ENCODE measurements at places on chromosomes 13 and 19.

- peak; percentile 15 for DNase-seq
Measured at GRCh38 chr19:36113894-36114720, 568 bp downstream of the POLR2I start.

GRCh38 chr13:73933795-73934194 lies 200.4 kb downstream of the KLF12 start:
- no peak for DNase-seq

DNA sequence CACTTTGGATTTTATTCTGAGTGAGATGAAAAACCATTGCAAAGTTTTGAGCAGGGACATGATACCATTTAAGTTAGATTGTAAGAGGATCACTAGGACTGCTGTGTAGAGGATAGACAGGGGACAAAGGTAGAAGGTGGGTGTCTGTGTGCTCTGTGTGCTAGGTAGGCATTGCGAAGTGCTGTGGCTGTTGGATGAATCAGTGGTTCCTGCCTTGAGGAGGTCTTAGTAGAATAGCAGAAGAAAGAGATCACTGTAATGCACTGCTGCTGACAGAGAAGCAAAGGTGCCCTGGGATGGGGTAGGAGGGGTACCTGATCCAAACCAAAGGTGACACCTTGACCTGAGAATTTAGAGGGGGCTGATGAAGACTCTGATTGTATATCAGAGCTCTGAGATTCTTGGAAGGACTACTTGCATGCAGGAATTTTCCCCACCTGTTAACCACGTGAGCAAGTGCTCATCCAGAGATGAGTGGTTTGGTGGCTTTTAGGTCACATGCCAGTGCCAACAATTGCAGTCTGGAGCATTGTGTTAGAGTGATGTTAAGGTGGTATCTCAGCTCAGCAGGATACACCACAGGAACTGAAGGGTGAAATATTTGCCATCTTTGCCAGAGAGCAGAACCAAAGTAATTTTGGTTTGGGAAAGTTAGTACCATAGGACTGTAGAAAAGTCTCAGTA lies 10.8 kb downstream of the WASF3 start:
- no peak for DNase-seq

GRCh38 chr13:32203221-32203620 lies 111.9 kb downstream of the ZAR1L start:
- no peak for DNase-seq

DNA sequence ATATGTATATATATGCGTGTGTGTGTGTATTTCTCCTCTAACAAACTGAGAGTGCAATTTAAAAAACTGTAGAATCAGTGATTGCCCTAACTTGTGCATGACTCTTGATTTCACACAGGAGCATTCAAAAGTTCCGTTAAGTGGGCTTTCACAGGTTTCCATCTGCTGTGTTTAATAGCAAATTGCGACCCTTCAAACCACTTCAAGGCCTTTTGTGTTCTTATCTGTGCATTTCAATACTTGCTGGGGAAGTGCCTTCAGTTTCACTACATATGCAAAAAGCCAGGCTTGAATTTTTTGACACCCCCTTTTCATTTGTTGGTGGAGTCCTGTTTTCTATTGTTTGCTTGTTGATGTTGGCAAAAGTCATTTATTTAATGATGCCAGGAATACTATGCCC lies 158.0 kb downstream of the TM9SF2 start:
- DNase-seq, result no peak

DNA sequence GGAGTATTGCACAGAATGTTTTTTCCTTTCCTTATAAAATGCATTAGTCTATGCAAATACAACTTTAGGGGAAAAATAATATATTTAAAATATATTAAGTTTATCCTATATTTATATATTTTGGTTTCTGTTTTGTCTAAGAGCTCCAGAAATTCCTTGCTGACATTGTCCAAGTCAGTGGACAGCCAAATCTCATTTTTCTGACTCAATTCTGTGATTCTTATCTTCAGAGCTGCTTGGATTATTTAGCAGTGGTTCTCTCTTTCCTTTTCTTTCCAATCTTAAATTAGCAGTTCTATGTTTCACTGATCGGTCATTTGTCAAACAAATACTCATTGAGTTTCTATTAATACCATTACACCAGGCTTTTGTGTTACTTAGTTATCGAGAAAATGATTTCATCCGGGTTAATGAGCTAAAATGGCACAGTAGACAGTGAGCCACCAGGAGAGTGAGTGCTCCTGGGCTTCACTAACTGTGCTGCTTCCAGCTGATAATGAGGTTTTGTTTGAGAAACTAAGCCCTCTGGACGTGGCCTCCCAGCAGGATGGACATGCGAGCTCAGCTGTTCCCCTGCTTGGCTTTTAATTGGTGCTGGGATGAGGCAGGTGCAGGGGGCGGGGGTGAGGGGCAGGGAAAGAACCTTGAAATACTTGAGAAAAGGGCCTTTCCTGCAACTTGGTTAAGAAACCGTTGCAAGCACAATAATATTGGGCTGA lies 44.0 kb downstream of the ATP11A start:
- DNase-seq, result no peak

DNA sequence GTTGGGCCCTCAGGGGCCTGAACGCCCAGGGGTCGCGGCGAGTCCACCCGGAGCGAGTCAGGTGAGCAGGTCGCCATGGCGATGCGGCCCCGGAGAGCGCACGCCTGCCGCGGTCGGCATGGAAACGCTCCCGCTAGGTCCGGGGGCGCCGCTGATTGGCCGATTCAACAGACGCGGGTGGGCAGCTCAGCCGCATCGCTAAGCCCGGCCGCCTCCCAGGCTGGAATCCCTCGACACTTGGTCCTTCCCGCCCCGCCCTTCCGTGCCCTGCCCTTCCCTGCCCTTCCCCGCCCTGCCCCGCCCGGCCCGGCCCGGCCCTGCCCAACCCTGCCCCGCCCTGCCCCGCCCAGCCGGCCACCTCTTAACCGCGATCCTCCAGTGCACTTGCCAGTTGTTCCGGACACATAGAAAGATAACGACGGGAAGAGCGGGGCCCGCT lies at the start of gene CCNA1:
Gene CCNA1, plus strand, starts transcription at position 390 of the 439 bp plus-strand sequence. CDS start 562 bp downstream, outside the sequence.
- no peak for DNase-seq

- DNase-seq, result no peak
Measured at GRCh38 chr13:35256459-35257148, 219.9 kb downstream of the MAB21L1 start.

DNA sequence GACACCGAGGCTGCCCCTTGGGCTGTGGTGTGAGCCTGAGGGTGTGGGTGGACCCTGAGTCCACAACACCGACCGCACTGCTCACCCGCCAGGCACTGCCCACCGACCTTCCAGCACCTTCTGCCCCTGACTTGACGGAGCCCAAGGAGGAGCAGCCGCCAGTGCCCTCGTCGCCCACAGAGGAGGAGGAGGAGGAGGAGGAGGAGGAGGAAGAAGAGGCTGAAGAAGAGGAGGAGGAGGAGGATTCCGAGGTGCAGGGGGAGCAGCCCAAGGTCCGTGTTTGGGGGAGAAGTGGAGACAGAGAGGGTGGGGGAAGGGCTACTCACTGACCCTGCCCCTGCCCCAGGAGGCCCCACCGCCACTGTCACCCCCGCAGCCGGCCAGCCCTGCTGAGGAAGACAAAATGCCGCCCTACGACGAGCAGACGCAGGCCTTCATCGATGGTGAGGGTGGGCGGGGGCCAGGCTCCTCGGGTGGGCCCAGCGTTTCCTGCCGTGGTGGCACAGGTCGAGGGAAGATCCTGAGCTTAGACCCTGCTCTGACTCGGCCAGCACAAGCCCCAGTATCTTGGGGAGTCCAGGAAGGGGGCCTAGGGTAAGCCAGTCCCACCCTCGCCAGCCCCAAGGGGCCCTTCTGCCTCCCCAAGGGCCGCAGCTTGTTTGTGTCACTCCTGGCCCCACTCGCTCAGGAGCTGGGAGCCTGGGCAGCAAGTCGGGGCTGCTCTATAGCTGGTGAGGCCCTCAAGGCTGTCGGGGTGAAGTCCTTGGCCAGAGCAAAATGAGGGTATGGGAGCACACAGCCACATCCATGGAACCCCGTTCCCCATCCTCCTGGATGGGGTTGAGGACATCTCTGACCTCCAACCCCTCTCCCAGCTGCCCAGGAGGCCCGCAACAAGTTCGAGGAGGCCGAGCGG lies 12.2 kb downstream of the PRKCSH start:
- no peak for DNase-seq

DNA sequence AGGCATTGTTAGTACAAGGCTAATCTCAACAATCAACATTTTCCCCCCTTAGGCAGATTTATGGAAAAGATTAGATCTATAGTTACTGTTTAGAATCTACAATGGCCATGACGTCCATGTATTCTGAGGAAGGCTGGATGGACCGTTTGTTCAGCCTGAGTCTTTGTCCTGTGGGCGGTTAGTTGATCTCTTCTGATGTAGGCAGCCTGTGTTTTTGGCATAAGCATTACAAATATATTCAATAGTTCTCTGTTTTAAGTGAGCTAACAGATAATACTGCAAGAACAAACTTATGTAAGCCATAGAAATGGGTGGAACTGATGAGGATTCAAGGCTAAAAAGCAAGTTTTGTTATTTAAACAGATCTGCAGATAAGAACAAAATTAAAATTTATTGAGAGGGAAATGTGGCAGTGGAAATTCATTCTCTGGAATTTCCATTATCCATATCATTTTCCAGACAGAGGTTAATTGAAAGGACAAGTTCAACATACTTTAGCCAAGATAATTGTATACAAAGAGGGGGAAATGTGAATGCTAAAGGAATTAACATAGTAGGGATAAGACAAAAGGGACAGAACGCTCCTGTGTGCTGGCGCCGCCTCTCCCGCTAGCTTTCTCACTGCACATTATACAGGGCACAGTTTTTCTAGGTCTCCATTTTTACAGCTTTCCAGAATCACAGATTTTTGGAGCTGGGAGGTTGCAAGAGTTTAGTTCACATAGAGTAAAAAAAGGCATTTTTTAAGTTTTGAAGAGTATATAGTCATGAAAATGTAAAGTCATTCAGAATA lies 48.6 kb downstream of the FAM124A start:
- no peak for DNase-seq

DNA sequence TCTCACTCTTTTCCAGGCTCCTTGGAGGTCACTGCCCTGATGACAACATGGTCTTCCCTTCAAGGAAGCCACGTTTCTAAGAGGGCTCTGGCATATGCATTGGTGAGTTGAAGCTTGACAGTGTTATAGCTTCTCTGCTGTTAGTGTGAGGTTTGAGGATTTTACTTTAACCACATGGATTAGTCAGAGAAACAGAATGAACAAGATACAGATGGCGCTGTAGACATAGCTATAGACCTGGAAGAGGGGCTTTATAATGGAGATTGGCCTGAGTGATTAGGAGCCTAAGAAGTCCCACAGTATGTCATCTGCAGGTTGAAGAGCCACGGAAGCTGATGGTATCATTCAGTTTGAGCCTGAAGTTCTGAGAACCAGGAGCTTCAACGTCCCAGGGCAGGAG lies 18.4 kb upstream of the URI1 start:
- DNase-seq, result no peak

DNA sequence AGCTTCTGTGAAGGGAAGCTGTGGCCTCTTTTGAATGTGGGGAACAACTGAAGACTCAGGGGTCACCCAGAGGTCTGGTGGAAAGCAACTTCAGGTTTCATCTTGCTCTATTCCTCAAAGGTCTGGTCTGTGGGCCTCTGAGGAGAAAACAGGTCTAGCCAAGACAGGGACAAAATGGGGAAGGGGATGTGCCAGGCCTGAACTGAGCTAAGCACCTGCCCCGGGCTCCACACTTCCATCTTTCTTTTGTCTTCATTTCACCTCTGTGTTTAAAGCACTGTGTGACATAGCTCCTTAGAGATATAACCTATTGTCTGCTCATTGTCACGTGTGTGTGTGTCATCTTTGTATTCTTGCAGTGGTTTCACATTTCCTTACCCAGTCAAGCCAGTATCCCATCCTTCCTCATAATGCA lies 19.9 kb upstream of the GDF15 start:
- DNase-seq, result no peak

DNA sequence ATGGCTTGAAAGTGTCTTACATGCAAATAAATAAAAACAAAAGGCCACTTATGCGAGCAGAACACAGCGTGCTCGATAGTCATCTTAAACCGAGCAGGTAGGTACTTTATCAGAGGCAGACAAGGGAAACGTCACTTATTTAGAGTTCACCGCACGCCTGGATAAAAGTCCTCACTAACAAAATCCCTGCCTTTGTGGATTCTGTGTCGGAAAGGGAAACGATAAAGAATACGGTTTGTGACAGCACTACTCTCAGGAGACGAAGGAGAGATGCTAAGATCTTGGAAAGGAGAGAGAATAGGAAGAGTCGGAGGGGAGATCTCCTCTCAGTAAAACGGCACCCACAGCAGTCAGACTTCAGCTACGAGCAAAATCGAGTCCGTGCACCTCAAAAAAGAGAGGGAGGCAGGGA lies 581 bp downstream of the RCBTB1 start:
- DNase-seq, result no peak

- peak; percentile 93 for DNase-seq
Measured at GRCh38 chr19:18416778-18417249, 2.4 kb upstream of the SSBP4 start.
